ENCODE measurements at places on chromosomes 16 and 17. TPM values are rescaled to one million over a fixed set of nuclear protein-coding genes. Genes with fewer than 3 reads are reported as not detected.
A peak's percentile ranks its signal among the peaks of the same experiment; 100 is the strongest.

Gene RNF157
- total RNA-seq: 18.5 TPM

Gene KRTAP16-1
- total RNA-seq: 1.1 TPM

Gene STRADA
- 51.0 TPM for total RNA-seq

Gene FSCN2
- 1.0 TPM for total RNA-seq

Gene ZNF750
- total RNA-seq: not detected

Gene ANKRD13B
- total RNA-seq: 2.1 TPM

Gene CES1
- total RNA-seq: 0.81 TPM

DNA sequence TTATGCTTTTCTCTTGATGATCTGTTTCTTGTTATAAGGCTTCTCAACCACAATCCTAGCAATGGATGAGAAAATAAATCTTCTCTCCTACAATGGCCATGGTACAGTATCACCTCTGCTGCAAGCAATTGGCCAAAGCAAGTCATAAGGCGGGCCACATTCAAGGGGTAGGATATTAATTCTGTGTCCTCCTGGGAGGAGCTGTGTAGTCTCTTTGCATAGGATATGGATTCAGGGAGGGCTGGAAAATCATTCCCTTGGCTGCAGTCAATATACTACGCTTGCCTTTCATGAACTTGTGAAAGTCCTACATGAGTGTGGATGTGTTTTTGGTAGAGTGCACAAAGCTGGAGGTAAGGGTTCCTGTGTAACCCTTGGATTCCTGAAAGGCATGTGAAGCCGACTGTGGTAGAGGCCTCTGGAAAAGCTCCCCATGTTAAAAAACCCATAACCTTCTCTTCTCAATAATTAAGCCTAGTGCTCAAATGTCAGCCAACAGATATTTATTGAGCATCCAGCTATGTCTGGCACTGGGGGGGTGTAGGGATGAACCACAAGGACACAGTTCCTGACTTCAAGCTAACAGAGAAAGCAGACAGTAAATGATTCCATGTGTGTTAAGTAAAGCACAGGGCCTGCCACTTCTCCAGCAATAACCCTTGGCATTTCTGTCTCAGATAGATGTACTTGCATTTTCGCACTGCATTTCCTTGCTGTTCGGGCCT lies 147.6 kb upstream of the HS3ST3A1 start:
- H3K27ac ChIP-seq: no peak overlapping the region
- no peaks in the 10 kb centered on the region for H3K27me3 ChIP-seq
- no peaks in the 10 kb centered on the region for H3K36me3 ChIP-seq
- no peak overlapping the region for H3K4me3 ChIP-seq
- DNase-seq: no peak

DNA sequence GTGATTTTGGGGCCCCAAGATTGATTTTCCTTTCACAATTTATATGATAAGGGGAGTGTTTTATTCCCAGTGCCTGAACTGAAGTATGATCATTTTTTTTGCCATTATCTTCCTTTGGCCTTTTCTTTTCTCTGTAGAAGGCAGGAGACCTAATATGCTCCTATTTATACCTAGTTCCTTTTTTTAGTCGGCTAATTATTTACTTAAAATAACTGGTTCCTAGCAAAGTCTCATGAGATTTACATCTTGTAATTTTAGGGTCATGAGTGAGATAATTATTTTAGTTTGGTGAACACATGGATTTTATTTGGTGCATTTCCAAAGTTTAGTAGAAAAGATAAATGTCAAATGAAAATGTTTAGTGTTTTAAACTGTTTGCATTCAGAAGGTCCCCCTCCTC lies 24.8 kb downstream of the SEC14L1 start:
- H3K27me3 ChIP-seq: no peaks in the 10 kb centered on the region
- peaks cover 3% of the 10 kb centered on the region for H3K36me3 ChIP-seq
- no peak overlapping the region for H3K4me3 ChIP-seq
- DNase-seq: no peak

- H3K27ac ChIP-seq: no peak overlapping the region
- H3K4me1 ChIP-seq: peaks cover 89% of the 10 kb centered on the region
- H3K27me3 ChIP-seq: no peaks in the 10 kb centered on the region
- H3K4me3 ChIP-seq: peak overlapping the region; percentile 47
- H3K36me3 ChIP-seq: peaks cover 80% of the 10 kb centered on the region
- no peak for DNase-seq
Measured at GRCh38 chr17:64064331-64064730, 43.9 kb upstream of the ICAM2 start.

- DNase-seq: no peak
- no peaks in the 10 kb centered on the region for H3K27me3 ChIP-seq
- no peaks in the 10 kb centered on the region for H3K36me3 ChIP-seq
- no peak overlapping the region for H3K4me3 ChIP-seq
Measured at GRCh38 chr16:87076950-87077749, 240.0 kb downstream of the C16orf95 start.

DNA sequence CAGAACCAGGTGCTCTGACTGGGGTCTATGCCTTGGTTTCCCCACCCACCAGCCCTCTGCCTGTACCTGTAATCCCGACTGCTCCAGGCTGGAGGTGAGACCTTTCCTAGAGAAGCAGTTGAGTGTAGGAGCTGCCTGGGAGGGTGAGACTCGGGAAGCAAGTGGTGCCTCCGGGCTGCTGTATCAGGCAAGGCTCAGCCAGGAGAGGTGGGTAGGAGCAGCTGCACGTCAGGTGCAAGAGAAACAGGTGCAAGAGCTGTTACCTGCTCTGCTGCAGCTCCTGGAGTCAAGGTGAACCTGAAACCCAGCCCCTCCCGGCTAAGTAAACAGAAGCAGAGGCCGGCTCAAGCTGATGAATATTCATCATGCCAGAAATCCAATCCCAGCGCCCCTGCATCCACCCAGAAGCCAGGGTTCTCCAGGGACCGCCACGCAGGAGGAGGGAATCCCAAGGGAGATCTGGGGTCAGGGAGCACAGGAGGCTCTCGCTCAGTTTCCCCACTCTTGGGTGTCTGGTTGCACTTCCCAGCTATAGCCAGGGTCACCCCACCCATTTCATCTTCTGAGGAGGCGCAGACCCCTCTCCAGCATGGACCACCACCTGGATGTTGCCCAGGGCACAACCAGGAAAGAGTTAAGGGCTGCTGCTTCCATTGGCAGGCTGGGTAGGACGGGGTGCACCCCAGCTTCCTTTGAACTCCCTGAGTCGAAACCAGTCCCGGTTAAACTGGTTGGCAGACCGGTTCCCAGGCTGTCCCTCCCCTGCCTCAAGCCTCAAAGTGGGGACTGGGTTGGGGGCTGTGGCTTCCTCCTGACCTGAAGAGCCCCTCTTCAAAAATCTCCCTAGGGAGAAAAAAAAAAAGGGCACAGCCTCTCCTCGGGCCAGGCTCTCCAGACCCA lies at the start of gene PRR15L:
PRR15L (minus strand) TSS at position 293 of the 900 bp plus-strand sequence. CDS start 4,649 bp downstream, outside the sequence.
- no peak for DNase-seq
- no peak within 1 kb of the TSS for H3K27ac ChIP-seq
- H3K4me1 ChIP-seq: no peaks in the 10 kb centered on the region
- no peaks in the 10 kb centered on the region for H3K27me3 ChIP-seq
- H3K4me3 ChIP-seq: no peak within 1 kb of the TSS

- no peak for DNase-seq
- H3K27me3 ChIP-seq: peaks cover 11% of the 10 kb centered on the region
- H3K4me1 ChIP-seq: peaks cover 1% of the 10 kb centered on the region
- no peak overlapping the region for H3K27ac ChIP-seq
- no peaks in the 10 kb centered on the region for H3K36me3 ChIP-seq
Measured at GRCh38 chr16:50473356-50473945, 74.7 kb upstream of the NKD1 start.

DNA sequence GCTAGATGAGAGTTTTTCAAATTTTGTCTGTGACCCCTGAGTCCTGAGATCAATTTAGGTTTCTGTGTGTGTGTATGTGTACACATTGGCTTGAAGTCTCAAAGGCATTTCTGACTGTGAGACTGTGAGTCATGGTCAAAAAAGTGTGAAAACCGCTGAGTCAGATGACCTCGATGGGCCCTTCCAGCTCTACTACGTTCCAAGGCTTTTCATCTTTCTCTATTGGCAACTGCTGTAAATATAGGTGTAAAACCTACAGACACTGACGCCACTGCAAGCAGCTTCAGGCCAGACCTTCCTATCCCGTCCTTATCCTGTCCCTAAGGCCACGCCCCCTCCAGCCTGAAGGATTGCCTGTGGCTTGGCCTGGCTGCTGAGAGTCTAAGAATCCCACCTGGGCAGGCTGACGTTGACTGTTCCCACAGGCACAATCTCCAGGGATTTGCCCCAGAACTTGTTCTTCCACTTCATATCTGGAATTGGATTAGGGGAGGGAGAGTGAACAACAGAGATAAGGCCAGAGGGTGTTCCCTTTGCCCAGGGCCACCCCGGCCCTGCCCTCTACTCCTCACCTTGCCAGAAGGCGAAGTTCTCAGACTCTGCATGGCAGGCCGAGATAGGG lies 11.3 kb downstream of the OSBPL7 start:
- H3K4me1 ChIP-seq: peaks cover 5% of the 10 kb centered on the region
- peaks cover 79% of the 10 kb centered on the region for H3K36me3 ChIP-seq
- DNase-seq: no peak
- H3K4me3 ChIP-seq: no peak overlapping the region

DNA sequence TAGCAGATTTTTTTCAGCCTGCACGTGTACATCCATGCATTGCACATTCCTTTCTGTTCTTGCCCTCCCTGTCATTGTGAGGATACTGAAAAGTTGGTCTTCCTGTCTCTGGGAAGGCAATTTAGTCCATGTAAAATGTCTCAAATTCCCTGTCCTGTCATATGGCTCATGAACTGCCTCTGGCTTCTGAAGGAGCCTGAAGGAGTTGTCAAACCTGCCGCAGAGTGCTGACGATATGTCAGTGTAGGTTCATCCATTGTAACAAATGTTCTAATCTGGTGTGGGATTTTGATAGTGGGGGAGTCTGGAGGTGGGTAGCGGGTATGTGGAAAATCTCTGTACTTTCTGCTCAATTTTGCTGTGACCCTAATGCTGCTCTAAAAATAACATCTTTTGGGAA lies 59.6 kb downstream of the YPEL2 start:
- no peak overlapping the region for H3K4me3 ChIP-seq
- DNase-seq: no peak
- no peaks in the 10 kb centered on the region for H3K27me3 ChIP-seq
- no peaks in the 10 kb centered on the region for H3K4me1 ChIP-seq
- no peak overlapping the region for H3K27ac ChIP-seq

- peak overlapping the region; percentile 19 for H3K4me3 ChIP-seq
- no peaks in the 10 kb centered on the region for H3K36me3 ChIP-seq
- H3K27me3 ChIP-seq: peaks cover 5% of the 10 kb centered on the region
- DNase-seq: peak; percentile 23
Measured at GRCh38 chr17:3972281-3972731, 8.1 kb upstream of the ATP2A3 start.

DNA sequence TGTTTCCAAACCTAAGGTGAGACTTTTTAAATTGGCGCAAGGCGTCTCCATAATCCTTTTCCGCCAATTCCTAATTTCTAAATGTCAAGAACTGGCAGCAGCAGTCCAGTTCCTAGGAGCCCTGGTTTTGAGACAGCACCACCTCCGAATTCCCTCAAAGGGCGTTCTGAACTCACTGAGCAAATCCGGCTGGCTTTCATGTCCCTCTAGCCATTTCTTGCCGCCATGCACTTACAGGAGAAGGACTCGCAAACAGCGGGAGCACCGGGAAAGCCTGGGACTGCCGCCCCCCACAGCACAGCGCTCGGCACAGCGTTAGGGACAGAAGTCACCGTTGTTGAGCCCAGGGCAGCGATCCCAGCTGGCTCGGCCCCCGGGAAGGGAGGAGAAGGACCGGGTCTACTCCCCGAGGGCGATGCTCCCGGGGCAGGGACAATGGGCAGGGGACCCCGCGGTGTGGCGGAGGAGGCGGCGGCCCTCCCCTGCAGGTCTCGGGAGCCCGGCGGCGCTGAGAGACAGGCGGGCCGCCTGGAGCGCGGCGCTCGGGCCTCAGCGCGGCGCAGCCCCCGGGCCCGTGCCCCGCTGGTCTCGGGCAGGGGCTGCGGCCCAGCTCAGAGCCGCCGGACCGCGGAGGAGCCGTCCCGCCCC lies 545 bp downstream of the ARHGAP17 start:
- H3K27me3 ChIP-seq: no peaks in the 10 kb centered on the region
- H3K36me3 ChIP-seq: peaks cover 2% of the 10 kb centered on the region
- H3K4me3 ChIP-seq: peak overlapping the region; percentile 89

DNA sequence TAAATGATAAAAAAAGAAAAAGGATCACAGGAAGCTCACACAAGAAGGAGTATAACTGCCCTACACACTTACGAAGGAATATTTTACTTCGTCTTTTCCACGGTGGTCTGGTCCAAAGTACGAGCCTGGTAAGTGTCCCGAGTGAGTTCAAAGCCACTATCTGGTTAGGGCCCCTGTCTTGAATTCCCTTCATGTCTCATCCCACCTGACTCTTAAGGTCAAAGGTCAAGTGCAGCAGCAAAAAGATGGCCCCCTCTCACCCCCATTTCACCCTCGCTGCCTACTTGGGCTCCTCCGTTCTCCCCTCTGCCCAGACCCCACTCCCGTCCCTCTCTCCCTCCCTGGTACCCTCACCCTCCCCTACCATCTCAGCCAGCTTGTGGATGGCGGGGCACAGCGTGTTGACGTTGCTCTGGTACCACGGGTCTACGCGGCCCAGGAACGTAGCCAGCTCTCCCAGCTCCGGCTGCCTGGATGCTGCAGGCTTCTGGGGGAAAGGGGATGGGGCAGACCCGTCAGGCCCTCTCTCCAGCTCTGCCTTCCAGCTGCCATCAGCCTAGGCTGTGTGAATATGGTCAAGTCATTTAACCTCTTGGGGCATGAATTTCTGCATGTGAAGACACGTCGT lies 27.8 kb upstream of the MFSD6L start:
- no peaks in the 10 kb centered on the region for H3K4me1 ChIP-seq
- no peaks in the 10 kb centered on the region for H3K27me3 ChIP-seq
- no peak for DNase-seq
- no peaks in the 10 kb centered on the region for H3K36me3 ChIP-seq

DNA sequence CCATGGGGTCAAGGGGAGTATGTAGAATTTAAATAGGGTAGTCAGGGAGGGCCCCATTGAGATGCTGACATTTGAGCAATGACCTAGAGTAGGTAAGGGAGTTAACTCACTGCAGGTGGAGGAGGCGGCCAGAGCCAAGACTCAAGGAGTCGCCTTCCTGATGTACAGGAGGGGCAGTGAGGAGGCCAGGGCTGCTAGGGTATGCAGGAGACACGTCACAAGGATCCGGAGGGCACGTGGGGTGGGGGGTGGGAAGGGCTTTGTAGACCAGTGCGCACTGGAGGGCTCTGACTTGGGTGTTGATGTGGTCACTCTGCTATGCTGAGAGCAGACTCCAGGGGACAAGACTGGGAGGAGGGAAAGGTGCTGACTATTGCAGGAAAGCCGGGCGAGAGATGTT lies 37.5 kb downstream of the SPECC1 start:
- no peak overlapping the region for H3K4me3 ChIP-seq
- no peak for DNase-seq
- H3K4me1 ChIP-seq: peaks cover 8% of the 10 kb centered on the region
- H3K27ac ChIP-seq: no peak overlapping the region

DNA sequence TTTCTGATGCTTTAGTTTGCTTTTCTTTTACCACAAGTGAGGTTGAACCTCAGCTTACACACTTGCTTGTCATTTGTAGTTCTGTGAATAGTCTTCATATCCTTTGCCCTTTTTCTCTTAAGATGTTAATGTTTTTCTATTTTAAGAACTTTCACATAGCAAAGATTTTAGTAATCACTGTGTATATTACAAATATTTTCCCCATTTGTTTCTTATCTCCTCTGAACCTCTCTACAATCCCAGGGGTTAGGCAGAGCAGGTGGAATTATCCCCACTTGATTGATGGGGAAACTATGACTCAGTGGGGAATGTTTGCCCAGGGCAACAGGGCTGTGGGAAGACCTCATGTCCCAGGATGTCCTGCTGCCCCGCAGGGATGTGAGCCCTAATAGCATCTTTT lies 11.7 kb upstream of the MYH3 start:
- H3K4me3 ChIP-seq: no peak overlapping the region
- no peak overlapping the region for H3K27ac ChIP-seq
- H3K27me3 ChIP-seq: no peaks in the 10 kb centered on the region
- no peaks in the 10 kb centered on the region for H3K36me3 ChIP-seq
- DNase-seq: no peak
